ENCODE measurements at places on chromosomes 12 and 14.
A peak's percentile ranks its signal among the peaks of the same experiment; 100 is the strongest.

DNA sequence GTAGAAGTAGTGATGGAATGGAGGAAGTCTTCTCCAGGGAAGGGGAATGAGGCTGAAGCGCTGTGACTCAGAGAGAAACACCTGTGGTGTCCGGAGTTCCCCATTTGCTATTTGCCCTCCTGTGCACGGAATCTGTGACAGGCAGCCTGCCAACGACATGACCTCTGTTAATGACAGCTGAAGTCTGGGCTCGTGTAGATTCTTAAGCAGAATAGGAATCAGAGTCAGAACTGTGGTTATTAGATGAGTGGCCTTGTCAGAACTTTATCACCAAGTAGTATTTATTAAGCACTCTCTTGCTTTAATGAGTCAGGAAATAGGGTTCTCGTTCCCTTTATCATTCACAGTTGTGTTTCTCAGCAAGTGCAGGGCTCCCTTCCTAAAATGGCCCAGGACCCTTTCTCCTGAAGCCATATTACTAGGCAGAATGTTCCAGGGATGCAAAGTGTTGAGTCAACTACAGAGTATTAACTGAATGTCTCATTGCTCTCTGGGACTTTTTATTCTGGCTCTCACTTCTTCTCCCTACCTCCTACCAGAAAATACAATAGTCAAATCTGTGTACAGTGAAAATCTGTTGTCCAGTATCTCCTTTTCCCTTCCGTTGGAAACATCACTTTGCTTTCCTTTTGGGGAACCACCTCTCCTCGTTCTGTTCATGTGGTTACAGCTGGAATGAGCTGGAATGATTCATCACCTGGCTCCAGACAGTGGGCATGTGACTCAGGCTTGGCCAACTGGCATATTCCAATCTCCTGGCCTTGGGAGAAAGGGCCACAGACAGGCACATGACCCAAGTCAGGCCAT is 77.8 kb upstream of the MAX start:
- peak; percentile 41 for DNase-seq

- DNase-seq: no peak
Measured at GRCh38 chr12:5868625-5869295, 76.3 kb downstream of the ANO2 start.

- DNase-seq: no peak
Measured at GRCh38 chr12:114408886-114409851, 3.2 kb upstream of the TBX5 start.

DNA sequence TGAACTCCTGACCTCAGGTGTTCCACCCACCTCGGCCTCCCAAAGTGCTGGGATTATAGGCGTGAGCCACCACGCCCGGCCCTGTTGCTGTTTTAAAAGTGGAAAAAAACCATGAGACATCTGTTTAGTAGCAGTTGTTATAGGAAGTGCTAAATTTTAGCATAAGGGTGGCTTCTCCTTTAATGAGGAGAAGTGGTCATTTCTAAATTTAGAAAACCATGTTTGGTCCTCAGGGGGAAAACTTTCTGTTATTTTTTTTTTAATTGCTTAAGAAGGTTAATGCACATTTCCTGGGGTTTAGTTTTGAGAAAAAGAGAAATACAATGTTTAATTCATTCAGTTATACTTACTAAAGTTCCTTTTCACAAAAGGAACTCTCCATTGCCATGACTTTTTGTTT is 102.1 kb downstream of the MYRFL start:
- DNase-seq: no peak

- DNase-seq: no peak
Measured at GRCh38 chr12:11569716-11570115, 79.8 kb upstream of the ETV6 start.

DNA sequence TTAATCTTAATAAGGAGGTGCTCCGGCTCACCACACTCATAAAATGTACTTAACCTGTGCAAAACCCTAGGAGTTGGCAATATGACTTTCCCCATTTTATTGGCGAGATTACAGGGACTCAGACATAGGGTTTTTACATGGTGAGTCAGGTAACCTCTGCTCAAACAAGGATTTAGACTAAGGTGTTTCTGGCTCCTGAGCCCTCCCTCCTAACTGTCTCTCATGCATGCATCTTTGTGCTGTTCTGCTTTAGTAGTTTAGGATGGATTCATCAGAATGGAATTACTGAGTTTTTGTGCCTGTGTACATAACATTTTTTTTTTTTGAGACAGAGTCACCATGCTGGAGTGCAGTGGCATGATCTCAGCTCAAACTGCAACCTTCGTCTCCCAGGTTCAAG is 993.3 kb upstream of the TMEM132C start:
- no peak for DNase-seq

- DNase-seq: no peak
Measured at GRCh38 chr14:90968025-90968424, 92.4 kb downstream of the RPS6KA5 start.

- no peak for DNase-seq
Measured at GRCh38 chr12:76337583-76337982, 10.6 kb downstream of the BBS10 start.

GRCh38 chr12:63967358-63968145 is 123.1 kb downstream of the SRGAP1 start:
- DNase-seq: no peak

- DNase-seq: no peak
Measured at GRCh38 chr12:96241846-96242256, 47.7 kb downstream of the ELK3 start.

- no peak for DNase-seq
Measured at GRCh38 chr14:32150392-32150791, 51.5 kb upstream of the RNU6-7 start.

DNA sequence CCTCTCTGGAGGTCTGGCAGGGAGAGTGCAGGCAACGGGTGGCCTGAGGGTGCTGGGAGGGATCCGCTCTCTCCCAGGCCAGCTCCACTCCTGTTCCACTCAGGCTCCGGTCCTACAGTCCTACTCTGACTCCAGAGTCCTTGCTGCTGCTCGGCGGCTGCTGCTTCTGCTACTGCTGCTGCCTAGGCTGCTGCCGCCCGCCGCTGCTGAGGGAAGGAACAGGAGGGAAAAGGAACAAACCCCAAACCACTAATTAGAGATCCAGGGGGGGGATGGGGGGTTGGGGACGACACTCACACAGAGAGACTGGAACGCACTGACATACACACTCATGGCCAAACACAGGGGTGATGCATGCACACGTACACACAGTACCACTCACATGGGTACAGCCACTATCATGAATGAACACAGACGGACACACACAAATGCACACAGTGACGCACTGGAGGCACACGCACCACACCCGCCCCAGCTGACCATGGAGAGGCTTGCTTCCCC is at the start of gene SP7:
Gene SP7, minus strand, starts transcription at position 174 of the 501 bp plus-strand sequence. CDS start 708 bp downstream, outside the sequence.
- DNase-seq: no peak

DNA sequence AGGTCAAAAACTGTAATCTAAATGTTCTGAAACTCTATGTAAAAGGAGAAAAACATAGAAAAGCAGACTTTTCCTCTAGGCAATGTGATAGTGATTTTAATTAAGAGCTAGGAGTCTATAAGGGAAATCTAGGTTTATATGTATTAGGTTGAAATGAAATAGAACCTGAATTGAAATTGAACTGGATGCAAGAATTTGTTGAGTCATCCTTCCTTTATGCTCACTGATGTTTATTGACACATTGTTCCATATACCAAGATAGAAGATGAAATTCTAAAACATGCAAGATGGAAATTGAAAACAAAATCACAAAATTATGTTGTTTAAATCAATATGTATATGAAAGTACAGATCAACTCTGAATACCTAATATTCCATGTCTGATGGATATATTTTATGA is 170.4 kb upstream of the FLRT2 start:
- no peak for DNase-seq

DNA sequence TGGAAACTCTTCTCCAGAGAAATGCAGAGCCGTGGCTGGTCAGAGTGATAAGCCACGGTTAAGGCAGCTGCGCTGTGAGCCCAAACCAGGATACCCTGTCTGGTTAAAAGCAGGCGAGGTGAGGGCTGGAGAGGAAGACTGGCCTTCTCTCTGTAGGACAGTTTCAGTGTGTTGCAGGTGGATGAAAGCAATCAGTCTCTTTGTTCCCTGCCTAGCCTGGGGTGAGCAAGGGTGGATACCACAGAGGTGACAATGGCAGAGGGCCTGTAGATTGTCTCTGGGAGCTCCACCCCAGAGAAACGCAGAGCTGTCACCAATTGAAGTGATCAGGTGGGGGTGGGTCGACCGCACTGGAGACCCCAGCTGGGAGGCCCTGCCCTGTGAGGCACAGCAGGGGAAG is 621.9 kb downstream of the LRFN5 start:
- no peak for DNase-seq

Measured in activated CD4-positive, alpha-beta T cell treated with anti-CD3 and anti-CD28 coated beads, Interleukin-2, amount 50 U/mL, for 24 hours (primary cell).